ENCODE measurements at places on chromosomes 16 and 17.

- DNase-seq: no peak
These were observed 2.0 kb downstream of the CBX4 start for GRCh38 chr17:79836972-79837887.

DNA sequence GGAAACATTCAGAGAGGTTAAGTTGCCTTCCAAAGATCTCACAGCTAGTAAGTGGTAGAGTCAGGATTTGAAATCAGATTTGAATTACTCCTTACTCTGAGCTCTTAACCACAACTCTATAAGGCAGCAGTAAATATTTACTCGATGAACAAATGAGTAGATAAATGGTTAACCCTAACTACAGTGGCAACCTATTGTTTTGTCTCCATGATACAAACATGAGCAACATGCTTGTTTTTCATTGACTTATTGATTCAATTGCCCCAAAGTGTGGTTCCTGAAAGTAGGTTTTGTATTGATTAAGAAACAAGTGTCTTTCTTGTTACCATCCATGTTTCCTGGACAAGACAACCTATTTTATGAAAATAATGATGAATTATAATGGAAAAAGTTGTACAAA, 34.8 kb upstream of the DDX52 start:
- DNase-seq: no peak

DNA sequence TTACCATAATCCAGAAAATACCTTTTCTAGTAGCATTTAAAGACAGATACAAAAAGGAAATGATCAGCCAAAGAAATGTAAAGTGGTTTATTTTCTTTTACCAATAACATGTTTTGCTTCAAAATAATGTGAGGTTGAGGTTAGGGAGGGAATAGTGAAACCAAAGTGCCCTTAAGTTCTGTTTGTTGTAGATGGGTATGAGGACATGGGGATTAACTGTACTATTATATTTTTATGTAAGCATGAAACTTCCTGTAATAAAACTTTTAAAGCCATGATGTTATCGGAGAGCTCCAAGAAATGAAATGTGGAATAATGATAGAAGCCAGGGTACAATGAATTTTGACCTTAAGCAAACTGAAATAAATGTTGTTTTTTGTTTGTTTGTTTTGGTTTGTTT, 9.9 kb downstream of the C16orf46 start:
- DNase-seq: no peak

DNA sequence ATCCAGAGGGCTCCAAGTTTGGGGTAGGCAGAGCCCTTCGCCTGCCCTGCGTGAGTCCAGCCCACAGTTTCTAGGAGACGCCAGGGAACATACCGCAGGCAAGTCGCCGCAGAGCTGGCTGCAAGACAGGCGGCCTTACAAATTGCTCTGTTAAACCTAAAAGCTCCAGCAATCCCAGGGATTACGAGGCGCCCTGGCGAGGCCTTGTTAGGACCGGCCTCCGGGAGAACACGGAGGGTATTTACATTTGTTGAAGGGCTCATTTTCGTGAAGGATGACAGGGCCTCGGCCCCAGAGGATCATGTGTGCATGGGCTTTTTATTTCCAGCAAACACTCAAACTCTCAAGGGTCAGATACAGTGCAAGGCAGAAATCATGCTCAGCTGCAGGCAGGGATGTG, 77.6 kb upstream of the FOXF1 start:
- no peak for DNase-seq

DNA sequence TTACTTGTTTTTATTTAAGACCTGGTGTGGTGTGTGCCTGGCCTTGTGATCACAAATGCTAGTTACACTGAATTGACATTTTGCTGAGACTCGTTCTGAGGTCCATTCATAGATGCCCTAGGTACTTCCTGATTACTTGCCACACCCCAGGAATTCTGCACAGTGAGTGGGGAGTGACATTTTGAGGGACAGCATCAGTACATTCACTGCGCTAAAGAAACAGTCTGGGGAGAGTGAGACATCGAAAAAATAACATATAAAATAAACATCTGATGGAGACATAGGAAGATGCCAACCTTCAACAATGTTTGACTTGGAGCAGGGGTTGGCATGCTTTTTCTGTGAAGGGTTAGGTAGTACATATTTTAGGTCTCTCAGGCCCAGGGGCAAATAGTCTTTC, 30.4 kb downstream of the ABCC1 start:
- DNase-seq: no peak
